ENCODE measurements at places on chromosomes 1 and 21.

DNA sequence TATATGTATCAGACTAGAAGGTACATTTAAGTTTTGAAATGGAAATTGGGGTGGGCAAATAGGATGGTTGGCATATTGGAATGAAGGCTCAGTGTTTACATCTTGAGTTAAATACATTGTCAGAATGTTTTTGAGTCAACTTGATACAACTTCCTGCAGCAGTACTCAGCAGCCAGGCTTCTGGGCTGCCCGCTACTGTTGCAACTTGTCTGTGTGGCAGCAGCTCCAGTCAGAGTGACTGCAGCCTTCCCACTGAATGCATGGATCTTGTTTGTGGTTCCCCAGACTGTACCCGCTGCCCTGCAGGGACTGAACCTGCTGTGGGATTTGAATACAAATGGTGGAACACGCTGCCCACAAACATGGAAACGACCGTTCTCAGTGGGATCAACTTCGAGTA, 24.9 kb upstream of the SARS1 start:
- DNase-seq, result no peak

- no peak for DNase-seq
Measured at GRCh38 chr1:231584117-231584516, 42.5 kb upstream of the DISC1 start.

- no peak for DNase-seq
Measured at GRCh38 chr1:106290805-106291501, 765.5 kb upstream of the PRMT6 start.

DNA sequence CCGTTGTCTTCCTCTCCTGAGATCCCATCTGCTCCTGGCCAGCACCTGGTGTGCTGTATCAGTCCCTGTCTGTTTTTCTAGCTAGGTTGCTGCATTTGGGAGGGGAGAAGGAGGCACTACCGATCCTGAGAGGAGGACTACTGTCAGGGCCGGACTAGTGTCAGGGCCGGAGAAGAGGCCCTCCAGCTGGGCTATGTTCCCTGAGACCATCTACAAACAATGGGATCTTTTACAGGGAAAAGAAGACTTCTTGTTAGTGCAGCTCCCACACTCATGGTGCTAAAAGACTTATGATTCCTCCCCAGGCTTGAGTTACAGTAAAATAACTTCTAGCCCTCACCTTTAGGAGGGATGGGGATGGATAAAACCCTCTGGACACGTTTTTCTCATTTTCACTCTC, 141.0 kb upstream of the TNR start:
- no peak for DNase-seq

GRCh38 chr1:40648928-40649591, 16.4 kb downstream of the RIMS3 start:
- DNase-seq, result no peak

- DNase-seq, result no peak
Measured at GRCh38 chr1:202976633-202977032, 9.6 kb upstream of the CYB5R1 start.

DNA sequence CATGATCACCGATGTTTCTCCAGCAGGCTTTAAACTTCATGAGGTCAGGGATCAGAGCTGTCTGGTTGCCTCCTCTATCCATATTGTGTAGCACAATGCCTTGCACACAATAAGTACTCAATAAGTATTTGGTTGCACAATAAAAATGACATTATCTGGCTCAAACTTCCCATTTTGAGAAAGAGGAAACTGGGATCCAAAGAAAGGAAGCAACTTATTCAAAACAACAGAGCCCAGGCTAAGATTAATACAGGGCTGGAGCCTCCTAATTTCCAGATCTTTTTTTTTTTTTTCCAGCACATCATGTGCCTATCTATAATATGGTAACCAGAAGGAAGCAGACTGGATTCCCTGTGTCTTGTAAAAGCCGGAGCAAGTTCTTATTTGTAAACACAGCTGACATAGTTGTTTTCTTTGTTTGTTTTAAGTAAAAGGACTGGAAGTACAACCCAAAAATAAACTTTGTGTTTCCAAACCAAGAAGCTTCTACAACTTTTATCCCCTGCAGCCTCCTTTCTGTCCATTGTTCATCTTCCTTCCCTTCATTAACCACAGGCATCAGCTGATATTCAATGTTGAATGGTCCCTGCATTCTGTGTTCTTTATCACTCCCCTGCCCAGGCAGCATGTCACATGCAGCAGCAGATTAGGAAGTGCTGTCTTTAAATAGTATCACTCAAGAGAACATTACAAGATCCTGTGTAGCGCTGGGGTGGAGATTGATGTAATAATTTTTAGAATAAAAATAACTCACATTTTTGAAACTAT, 71.2 kb upstream of the HOOK1 start:
- DNase-seq, result no peak

DNA sequence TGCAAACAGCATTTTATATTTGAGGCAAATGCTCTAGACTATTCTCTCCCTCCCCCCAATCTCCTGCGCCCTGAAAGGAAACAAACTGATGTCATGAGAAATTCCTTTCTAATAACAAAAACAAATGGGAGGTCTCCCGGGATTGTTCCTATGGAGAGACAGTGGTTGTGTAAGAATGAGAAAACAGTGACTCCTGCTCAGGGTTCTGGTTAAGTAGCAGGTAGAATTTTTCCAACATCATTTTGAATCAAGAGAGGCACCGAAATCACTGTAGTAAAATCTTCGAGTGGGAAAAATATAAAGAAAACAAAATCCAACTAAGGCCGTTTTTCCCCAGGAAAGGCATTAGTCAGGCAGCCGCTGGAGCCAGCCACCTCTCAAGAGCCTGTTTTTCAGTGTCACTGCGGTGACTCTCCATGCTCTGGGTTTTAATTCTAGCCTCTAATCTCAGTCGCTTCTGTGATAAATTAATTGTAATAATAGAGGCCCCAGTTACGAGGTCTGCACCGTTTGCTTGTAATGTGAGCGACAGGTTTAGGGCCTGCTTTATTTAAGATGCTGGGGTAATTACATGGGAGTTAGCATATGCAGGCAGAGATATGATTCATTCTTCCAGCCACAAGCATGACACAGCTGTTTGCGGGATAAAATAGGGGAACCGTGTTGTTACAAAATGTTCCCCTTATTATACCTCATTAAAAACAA, 80.3 kb downstream of the RNF220 start:
- no peak for DNase-seq

GRCh38 chr1:99228153-99228552, 36.1 kb upstream of the PLPPR4 start:
- no peak for DNase-seq

DNA sequence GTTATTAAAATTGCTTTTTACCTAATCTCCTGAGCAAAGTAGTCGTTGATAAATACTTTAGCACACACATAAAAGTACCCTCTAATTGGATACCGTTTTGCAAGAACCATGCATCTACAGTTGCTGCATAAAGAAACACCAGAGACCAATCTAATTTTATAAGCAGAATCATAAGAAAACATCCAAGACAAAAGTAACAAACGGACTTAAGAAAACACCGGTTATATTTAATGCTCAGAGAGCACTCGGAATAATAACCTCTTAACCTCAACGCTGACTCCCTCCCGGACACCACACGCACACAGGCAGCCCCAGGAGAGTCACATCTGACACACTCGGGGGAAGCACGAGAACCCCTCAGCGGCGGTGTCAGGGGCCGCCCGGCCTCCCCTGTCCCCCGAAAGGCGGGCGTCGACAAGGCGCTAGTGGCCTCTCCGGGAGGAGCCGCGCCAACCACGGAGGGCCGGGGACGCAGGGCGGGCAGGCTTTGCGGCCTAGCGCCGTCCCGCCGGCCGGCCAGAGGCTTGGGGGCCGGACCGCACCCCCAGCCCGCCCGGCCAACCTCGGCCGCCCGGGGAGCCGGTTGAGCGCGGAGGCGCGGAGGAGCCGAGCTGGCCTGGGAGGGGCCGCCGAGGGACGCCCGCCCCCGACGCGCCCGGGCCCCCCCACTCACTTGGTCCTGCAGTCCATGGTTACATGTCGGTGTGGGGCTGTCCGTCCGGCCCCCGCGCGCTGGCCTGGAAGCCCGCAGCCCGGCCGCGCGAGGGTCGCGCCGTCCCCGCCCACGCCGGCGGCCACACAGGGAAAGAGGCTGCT, 606 bp downstream of the DENND1B start:
- no peak for DNase-seq

DNA sequence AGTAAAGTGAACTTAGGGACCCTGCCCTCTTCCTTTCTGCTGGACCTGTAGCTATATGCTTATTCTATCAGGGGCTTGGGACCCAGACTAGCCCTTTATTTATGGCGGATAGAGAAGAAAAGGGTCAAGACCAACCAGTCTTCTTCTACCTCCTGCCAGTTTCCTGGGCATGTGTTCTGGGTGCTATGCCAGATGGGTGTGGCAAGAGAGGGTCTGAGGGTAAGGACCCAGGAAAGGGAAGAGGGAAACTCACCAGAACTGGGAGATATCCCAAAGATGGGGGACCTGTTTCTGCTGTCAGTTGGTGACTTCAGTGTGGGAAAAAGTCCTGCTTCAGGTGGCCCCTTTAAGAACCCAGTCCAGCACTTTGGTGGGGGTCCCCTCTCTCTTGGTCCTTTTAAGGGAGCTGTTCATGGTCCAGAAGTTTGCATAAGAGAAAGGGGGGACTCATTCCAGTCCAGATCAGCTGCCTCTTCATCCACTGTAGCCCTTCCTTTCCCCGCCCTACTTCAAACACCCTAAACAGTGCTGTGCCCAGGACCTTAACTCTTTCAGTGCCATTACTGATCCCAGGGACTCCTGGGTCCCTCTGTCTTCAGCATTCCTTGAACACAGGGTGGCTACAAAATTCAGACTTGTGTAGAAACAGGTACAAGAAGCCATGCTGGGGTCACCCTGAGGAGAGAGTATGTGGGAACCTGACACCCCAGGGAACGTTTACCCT, 18.4 kb downstream of the SSR2 start:
- no peak for DNase-seq

DNA sequence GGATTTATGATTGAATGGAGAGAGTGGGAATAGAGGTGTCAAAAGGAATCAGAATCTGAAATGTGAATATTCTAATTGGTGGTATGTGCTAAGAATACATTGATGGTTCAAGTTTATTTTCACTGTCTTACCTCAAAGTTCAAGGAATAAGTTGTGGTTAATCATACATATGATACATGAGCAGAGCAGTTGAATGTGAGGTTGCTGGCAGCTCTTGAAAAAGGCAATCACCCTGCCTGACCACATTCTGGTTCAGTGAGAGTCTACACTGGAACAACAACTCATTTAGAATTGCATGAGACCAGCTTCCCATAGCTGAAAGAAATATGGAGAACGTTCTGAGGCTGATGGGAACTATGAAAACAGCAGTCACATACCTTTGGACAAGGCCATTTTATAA, 68.3 kb upstream of the ARHGAP29 start:
- no peak for DNase-seq

DNA sequence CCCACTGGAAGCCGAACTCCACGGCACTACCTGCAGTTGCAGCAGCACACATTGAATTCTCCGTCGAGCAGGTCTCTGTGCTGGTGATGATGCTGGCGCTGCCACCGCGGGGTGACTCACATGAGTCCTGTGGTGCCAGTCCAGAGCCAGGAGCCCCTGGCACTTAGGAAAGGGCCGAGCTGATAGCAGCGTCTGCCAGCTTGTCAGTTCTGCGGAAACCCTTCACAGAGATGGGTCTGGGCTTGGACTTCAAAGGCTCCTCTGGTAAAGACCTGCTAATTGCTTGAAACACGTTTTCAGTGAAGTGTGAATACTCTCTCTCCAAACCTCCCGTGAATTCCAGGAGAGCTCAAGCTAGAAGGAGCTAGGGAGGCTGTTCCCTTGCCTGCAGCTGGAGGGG, 92.2 kb downstream of the GRIK3 start:
- DNase-seq, result no peak

DNA sequence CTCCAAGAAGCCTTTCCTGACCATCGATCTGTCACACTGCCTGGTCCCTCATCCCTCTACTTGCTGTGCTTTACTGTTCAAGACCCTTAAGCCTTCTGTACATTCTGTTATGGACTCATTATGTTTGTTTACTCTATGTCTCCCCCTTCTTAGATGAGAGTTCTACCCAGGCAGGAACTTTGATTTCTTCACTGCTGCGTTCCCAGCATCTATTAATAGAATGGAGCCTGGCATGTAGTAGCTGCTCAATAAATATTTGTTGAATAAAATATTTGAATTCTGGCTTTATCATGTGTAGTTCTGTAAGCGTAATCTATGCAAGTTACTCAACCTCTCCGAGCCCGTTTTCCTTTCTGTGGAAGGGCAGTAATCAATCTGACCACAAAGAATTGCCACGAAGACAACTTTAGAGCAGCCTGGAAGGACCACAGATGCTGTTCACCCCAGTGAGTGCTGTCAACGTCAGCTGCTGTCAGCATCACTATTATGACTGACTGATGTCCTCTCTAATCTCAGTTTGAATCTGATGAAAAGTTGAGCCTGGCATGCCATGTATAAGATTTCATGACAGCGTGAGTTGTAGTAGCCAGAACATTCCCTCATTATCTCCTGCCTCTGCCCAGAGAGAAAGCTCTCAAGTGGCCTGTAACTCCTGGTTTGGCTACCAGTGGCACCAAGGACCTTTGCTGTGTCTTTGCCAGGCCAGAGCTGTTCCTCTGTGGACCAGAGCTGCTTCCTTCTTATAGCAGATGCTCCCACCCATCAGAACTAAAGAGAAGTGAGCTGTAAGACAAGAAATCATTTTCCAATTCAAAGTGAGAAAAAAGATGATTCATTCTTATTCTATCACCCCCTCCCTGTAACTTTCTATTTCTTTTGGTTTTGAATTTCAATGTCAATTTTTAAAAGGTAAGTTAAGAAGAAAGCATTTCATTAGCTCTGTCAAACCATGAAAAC, 94.5 kb downstream of the PRDM2 start:
- DNase-seq, result no peak

- no peak for DNase-seq
Measured at GRCh38 chr1:91613595-91613994, 112.9 kb downstream of the CDC7 start.

DNA sequence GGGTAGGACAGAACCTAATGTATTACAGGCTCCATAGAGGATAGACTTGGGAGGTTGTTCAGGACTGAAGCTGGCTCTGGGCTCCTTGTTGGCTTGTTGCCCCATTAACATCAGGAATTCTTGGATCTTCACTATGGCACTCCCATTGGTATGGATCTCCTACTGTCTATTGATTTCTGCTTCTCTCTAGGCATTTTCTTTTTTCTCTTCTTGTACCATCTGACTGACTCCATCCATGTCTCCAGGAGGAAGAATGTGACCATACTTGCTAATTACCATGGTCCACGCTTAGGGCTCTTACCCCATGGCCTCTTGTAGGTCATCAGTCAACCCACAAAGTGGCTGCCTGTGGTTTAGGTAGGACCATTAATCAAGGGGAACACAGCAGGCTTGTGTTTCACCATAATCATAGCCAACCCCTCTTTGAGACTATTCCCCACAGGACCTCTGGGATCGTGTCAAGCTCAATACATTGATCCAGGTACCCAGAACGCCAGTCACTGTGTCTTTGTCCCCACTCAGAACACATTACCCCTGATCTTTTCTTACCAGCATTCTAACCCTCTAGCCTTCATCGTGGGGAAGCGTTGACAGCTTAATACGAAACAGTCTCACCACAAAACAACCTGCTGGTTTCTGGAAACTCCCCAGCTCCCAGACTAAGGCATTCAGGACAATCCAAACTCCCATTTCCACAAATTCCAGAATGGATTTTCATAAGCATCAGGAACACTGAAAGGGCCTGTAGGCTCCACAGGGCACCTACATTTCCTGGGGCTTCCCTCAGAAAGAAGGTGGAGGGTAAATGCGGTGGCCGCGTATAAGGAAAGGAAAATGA, 97.1 kb downstream of the ETS2 start:
- DNase-seq, result no peak
